ENCODE measurements at places on chromosomes 2 and 18.

DNA sequence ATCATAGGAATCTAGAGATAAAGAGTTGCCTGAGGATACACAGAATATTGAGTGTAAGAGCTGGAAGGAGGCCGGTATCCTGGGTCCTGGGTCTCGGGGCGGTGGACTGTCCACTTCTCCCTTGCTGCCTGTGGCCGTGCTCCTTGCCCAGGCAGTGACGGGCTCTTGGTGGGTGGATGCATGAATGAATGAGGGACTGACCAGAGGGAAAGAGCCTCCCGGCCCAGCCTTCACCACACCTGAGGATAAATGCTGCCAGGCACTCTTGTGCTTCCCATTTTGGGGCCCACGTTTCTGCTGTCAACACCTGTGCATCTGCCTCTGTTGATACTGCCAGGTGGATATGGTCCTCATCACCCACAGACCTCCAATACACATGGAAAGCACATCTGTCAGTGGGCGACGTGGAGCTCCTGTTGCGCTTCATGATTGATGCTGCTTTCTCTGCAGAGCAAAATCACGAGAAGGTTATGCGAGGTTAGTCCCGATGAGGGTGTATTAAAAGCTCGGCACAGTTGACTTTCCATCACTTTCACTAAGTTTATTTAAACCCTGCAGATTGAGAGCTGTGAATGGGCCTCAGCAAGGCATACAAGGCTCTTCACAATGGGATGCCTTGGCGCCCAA is 211.4 kb downstream of the LDLRAD4 start:
- DNase-seq: no peak

DNA sequence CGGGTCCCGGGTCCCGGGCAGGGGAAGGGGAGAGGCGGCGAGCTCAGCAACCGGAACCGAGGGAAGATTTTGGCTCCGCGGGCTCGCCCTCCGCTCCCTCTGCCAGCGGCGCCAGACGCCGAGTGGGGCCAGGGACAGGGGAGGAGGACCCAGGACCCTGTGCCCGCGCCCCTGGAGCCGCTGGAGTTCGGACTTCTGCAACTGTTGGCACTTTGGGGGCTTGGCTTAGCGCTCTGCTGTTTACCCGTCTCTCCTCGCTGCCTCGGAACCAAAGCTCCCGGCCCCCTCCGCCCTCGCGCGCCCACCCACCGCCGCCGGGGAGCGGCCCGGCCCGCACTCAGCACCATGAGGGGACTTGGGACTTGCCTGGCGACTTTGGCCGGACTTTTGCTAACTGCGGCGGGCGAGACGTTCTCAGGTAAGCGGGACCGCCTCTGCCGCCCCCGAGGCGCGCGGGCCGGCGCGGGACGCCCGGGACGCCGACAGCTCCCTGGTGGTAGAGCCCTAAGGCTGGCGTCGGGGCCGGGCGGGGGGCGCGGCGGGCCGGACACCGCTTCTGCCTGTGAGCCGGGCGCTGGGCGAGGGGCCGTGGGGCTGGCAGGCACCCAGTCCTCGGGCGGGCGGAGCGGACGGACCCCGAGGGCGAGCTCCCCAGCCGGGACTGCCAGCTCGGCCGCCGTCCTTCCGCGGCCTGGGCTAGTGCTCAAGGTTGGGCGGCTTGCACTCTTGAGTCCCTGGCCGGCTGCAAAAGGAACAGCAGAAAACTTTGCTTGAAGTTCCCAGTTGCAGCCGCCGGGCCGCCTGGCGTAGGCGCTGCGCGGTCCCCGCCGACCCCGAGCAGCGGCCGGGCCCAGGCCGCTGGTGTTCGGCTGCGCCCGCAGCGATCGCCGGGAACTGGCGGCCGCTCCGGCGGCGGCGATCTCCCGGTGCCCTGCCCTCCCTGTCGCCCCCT is 634 bp downstream of the PTPRM start:
- DNase-seq: peak; percentile 53

GRCh38 chr2:62197011-62197924 is 1.4 kb downstream of the B3GNT2 start:
- DNase-seq: peak; percentile 26

GRCh38 chr18:46167971-46168370 is 63.8 kb downstream of the HAUS1 start:
- DNase-seq: no peak

- no peak for DNase-seq
Observed at GRCh38 chr18:39149211-39149806, 1583.7 kb upstream of the CELF4 start.

DNA sequence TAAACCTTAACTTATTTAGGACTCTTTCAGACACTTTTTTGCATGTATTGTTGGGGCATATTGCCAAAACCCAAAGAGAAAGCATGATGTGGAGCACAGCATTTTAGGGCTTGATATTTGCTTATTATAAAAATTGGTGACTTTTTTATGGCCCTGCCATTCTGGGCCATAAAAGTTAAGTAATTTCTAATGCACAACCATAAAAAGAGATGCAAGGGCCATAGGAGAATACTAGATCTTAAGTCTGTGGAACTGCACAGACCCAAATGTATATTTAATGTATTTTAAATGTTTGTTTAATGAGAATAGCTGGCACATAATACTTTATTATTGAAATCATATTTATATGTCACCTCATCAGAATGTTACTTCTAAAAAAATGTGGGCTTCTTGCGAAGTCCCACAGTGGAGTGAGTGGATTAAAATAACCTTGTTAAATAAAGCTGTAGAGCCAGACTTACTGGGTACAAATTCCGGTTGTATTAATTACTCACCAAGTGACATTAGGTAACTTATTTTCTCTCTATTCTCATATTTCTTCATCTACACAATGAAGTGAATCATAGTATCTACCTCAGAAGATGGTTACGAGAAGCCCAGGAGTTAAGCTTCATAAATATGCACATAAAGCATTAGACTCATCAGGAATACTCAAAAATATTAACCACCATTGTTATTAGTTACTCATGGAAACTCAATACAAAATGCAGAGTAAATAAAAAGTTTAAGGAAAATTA is 52.2 kb downstream of the HNMT start:
- DNase-seq: peak; percentile 84

GRCh38 chr18:38557006-38557405 is 991.4 kb upstream of the CELF4 start:
- DNase-seq: no peak

DNA sequence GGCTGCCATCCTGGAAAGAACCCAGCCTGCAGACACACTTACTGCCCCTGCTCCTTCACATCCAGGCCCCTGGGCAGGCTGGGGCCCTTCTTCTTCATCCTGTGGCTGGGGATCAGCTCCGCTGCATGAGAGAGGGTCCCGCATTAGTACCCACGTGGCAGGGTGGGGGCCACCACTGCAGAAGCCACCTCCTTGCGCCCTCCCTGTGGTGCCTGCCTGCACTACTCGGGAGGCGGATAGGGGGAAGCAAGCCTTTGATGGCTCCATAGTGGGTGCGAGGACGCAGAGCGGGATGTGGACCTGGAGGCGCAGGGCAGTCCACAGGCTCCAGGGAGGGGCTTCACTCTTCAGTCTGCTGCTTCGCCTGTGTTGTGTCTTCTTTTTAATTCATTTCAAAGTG is 46.7 kb downstream of the GPC1 start:
- no peak for DNase-seq

- DNase-seq: peak; percentile 87
Observed at GRCh38 chr2:101120124-101120996, 30.8 kb downstream of the TBC1D8 start.

DNA sequence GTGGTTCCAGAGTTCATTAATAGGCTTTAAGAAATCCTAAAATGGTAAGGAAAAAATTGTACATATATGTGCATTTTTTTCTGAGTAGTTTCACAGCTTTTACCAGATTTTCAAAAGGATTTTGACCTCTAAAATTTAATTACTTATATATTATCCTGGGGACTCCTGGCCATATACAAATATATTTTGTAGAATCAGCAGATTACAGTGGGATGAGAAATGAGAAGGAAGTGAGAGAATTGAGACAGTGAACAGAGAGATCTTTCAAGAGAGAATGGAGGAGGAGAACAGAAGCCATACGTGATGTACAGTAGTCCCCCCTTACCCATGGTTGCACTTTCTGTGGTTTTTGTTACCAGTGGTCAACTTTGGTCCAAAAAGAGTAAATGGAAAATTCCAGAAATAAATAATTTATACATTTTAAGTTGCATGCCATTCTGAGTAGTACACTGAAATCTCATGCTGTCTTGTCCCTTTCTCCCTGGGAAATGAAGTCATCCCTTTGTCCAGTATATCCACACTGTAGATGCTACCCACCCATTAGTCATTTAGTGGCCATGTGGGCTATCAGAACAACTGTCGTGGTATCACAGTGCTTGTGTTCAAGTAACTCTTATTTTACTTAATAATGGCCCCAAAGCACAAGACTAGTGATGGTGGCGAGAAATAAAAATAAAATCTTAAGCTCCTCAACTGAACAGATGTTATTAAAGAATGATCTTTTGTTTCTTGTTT is 130.4 kb upstream of the MYO3B start:
- no peak for DNase-seq

DNA sequence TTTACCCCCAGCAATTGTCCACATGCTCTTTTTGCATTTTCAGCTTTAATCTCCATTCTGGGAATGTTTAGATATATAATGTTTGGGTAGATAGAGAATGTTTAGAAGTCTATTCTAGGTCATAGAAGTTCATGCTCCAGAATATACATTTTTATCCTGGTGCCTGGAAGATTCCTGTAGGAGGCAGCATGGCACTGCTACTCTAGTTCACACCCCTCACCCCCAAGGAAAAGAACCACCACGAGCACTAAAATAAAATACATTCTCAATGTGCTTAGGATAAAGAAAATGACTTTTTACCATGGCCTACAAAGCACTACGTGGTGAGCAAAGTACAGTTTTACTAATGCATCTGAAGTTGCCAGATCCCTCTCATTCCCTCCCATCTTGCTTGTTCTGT is 53.8 kb downstream of the MYO1B start:
- no peak for DNase-seq

DNA sequence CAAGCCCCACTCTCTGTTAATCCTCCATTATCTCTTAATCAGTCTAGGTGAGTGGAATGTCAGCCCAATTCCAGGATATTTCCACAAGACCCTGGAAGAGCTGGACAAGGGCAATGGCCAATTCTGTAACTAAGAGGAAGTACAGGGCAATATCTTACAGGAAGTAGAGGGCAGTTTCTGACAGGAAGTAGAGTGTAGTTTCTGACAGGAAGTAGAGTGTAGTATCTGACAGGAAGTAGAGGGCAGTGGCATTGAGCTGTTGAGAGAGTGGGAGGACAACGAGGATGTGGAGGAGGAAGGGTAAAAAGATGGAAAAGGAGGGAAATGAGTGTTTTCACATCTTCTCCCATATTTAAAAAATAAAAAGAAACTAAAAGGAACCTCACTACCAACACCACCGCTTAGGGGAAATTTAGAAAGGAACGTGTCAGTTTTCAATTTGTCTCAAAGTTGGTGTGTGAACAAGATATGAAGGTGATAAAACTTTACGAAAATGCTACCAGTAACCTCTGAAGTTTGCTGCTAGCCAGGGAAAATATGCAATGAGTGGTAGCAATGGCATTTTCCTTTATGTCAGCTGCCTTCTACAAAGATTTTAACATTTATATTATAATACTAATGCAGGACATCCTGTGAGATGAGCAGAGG is 430.9 kb upstream of the HNRNPA3 start:
- DNase-seq: no peak

- DNase-seq: no peak
Observed at GRCh38 chr2:227971619-227972230, 100.3 kb downstream of the DAW1 start.

GRCh38 chr18:25435149-25435782 is 83.3 kb upstream of the ZNF521 start:
- DNase-seq: no peak

Measured in epithelial cell of esophagus (primary cell).